ENCODE measurements at places on chromosomes 3 and 15.

GRCh38 chr3:185979721-185980121, 41.9 kb upstream of the TRA2B start:
- no peak for DNase-seq

DNA sequence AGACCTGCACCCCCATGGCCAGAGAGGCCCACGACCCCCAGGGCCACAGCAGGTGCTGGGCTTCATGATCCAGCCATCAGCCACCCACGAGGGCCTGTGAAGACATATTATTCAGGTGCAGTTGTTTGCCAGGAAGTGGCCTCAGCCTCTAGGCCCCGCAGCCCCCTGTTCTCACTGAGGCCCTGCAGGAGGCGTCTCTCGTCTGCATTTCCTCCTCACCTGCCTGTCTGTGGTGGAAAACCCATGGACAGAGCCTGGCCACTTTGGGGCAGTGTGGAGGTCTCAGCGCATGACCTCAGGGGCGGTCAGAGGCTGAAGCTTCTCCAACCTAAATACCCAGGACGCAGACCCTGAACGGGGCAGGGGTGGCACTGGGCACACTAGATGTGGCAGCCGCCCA, 18.6 kb downstream of the UROC1 start:
- DNase-seq = no peak

DNA sequence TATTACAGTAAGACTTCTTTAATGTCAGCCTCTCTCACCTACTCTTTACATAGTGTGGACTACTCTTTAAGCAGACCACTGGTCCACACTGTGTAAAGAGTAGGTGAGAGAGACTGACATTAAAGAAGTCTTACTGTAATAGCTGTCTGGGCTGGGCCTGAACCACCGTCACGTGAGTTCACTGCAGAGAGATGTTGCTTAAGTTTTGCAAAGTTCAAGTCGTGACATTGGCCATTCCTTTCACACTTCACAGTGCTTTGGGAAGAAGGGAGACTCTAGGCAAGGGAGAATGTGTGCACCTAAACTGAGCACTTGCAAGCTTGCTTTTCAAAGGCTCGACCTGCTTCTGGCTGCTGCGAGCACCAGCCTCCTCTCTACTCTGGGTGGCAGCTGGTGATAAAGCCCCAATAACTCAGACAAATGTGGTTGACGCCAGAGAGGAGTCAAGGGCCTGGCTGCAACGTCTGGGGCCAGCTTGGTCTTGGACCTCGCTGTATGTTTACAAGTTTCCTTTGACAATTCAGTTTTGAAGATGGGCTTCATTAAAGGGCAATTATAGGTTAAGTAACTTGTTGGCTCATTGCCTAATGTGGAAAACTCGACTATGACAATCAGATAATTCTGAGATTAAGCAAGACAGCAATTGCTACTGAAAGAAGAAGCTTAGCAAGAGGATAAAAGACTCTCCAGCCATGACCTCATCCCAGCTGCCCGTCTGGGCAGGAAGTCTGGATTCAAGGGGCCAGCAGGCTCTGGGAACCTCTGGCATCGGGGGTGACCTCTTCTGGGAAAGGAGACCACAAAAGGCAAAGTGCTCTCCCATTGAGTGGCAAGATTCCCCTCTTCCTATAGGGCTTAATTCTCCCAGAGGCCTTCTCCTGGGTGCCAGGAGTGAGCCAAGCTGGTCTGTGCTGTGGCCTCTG, 242.1 kb upstream of the TLE3 start:
- DNase-seq = no peak

- no peak for DNase-seq
Measured at GRCh38 chr3:154304936-154305335, 19.4 kb downstream of the DHX36 start.

- DNase-seq = no peak
Measured at GRCh38 chr3:62951037-62951613, 75.9 kb upstream of the CADPS start.

- no peak for DNase-seq
Measured at GRCh38 chr3:123156276-123156995, 45.3 kb upstream of the SEC22A start.

- DNase-seq = no peak
Measured at GRCh38 chr15:48759921-48760320, 50.9 kb downstream of the CEP152 start.

GRCh38 chr15:97072545-97072944, 742.0 kb downstream of the NR2F2 start:
- DNase-seq = no peak

GRCh38 chr15:49471733-49472132, 48.7 kb downstream of the FGF7 start:
- no peak for DNase-seq

DNA sequence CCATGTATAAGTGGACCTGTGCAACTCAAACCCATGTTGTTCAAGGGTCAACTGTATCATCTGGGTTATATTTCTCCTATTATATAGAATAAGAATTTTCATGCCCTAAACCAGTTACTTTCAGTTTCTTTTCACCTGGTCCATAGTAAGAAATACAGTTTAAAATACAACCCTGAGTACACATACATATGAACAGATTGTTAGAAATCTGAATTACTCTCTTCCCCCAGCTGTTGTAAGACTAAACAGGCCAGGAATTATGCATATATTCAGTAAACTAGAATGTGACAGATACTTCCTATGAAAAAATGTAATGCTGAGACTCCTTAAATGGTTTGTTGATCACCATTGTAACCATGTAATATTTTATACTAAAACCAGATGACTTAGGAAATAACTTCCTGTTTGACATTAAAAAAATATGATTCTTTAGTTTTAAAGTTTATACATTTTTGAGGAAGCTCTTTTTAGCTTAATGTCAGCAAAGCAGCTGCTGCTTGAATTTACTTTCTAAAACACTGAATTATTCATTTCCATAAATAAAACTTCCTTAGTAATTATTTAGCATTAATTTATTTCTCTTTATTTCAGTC, 52.5 kb upstream of the ZCWPW2 start:
- DNase-seq = no peak

- no peak for DNase-seq
Measured at GRCh38 chr15:66855041-66855440, 153.0 kb downstream of the SMAD6 start.

DNA sequence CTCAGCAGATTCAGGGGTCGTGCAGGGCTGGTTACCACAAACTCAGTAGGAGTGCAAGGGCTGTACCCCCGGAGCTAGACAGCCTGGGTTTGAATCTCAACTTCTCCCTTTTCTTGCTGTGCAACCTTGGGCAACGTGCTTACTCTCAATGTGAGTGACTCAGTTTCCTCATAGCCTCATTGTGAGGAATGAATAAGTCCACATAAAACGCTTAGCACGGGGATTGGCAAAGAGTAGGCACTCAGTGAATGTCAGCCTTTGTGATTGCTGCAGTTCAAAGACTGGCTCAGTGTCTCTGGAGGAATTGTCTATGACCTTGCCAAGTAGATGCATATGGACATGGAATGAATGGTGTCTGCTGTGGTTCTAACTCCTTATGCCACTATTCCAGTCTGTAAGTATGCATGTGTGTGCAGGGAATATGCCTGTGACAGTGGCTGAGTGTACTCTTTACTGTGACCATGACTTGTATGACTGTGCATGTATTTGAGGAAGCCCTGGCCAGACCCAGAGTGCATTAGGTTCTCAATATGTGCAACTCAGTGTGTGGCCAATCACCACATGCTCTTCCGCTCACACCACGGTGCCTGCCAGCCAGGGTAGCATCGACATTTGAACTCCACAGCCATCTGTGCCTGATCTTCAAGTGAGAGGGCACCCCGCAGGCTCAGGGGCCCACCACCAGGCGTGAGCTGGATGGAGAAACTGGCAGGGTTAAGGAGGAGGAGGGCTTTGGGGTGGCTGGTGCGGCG, 900 bp upstream of the HYAL3 start:
- no peak for DNase-seq

GRCh38 chr15:57445872-57446271, 69.6 kb downstream of the CGNL1 start:
- DNase-seq = no peak

DNA sequence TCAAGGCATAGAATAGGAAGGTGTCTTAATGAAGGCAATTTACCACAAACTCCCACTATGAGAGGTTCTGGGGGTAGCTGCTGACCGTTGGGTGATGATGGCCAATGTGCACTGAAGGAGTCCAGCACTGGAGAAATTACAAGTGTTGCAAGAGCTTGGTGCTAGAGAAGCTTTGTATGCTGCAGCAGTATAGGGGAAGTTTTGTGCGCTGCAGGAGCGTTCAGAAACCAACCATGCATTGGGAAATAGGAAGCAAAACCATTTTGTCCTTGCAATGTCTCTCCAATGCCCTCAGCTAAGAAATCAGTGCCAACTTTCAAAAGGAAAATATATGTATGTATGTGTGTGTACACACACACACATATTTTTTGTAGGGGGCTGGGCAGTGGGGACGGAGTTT, 441.6 kb upstream of the NAALADL2 start:
- DNase-seq = no peak

DNA sequence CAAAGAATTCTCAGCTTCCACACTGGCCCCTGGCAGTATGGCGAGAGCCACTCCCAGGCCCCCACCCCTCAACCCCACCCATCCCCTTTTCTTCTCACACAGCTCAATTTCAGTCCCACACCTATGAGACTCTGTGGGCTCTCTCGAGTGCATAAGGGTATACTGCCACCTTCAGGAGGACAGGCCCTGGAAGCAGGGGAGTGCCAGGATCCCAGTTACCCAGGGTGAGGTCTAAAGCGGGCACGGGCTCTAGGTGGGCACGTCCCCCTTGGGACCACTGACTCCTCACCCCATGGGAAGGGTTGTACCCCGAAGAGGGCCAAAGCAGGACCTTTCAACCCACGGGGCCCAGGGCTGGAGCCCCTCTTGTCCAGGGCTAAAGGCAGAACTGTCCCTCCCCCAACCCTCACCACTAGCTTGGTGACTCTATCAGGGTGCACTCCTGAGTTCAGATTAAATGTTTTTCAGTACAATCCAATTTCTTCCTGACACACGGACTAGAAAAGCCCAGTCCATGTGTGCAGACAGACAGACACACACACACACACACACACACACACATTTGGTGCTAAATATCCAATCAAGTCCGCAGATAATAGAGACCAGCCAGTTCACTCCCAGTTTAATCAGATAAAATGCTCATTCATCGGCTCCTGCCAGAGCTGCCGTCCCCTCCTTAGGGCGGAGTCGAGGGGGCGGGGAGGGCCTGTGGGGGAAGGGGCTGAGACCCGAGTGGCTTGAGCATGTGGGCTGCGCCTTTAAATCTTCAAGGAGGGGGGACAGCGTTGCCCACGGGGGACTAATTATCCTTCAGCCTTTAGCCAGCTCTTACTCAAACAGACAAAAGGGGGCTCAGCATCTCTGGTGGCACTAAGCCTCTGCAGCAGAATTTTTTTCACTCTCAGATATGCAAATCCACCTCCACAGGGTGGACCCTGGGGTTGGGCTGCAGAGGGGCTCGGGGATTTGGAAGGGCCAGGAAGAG, 59.3 kb downstream of the CYP11A1 start:
- DNase-seq = no peak

DNA sequence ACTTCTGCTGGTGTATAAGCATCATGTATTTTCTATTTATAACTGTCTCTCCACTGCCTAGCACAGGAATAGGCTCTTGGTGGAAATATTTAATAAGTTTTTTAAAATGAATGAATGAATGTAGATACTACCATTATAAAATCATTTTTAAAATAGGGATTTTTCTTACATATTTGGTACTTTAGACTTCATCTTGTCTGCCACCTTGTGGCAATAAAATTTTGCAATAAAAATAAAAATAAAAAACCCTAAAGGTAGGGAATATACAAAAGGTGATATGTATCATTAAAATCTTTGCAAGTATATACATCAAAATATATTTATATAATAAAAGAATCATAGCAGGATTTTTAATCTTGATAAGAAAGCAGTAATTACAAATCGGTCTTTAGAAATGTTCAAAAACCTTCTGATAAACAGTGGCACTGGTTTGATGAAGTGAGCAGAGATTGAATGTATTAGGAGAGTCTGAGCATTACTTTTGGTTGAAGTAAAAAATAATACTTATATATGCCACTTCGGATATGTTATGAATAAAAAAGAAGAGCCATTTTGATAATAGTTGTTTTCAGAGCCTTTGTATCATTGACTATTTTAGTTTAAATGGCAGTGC, 95.2 kb downstream of the SPATA16 start:
- no peak for DNase-seq

GRCh38 chr15:67579967-67580366, 37.5 kb downstream of the MAP2K5 start:
- no peak for DNase-seq

- no peak for DNase-seq
Measured at GRCh38 chr3:149114458-149114857, 15.0 kb upstream of the HPS3 start.

DNA sequence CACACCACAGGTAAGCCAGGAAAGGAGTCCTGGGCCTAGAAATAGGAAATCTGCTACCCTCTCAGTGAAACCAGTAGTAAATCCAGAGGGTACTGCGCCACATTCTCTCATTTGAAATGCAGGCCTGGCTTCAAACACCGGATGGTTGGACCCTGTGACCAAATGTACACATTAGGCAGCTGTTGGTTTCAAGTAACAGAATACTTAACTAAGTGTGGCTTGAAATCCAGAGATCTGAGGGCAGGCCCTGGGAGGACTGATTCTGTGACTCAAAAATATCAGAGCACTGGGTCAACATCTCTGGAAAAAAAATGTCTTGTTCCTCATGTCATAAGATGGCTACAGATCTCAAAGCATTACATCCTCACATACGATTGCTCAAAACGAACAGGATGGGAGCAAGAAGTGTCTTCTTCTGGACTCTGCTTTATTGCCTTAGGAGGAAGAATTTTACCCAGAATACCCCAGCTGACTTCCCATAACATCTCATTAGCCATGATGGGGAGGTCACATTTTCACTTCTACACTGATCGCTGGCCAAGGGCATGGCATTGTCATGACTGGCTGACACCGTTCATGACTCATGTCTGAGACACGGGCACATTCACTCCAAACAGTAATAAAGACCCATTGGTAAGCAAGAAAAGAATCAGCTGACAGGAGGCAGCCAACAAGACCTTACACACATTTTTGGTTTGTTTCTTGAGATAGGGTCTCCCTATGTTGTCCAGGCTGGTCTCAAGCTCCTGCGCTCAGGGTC, 166.0 kb downstream of the ARRDC4 start:
- DNase-seq = no peak

DNA sequence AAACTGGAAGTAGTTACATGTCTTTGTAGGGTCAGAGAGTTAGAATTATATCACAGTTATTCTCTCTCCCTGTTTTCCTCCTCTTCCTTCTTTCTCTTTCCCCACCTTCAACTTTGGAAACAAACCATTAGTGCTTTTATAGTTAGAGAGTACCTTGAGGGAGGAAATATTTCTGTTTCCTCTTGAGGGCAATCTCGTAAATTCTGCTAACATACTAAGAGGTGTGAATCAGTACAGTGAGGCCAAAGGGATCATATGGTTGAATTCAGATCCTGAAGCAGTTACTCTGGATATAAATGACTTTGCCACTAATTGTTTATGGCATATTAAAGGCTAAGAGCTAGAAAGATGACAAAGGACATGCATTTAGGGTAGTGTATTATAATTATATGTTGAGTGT, 60.3 kb upstream of the CCNL1 start:
- no peak for DNase-seq
